CD4-positive, alpha-beta T cell (primary cell): ENCODE measurements at places on chromosomes 5 and 9. TPM values are rescaled to one million over a fixed set of nuclear protein-coding genes. Genes with fewer than 3 reads are reported as not detected.
A peak's percentile ranks its signal among the peaks of the same experiment; 100 is the strongest.

DNA sequence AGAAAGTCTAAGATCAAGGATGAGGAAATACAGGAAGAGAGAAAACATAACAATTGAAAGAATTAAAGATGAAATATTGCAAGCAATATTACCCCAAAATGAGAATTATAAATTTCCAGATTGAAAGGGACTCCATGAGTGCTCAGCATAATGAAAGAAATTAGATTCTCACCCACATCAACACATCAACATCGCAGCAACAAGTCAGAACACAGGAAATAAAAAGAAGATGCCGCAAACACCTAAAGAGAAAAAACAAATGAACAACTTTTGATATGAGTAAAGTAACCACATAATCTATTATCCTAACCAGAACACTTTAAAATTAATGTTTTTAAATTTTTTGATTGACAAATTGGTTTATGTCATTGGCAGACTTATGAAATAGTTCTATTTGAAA, 318.3 kb upstream of the PTGER4 start:
- no peak overlapping the region for H3K27ac ChIP-seq
- no peak overlapping the region for H3K4me3 ChIP-seq
- no peaks in the 10 kb centered on the region for H3K4me1 ChIP-seq

DNA sequence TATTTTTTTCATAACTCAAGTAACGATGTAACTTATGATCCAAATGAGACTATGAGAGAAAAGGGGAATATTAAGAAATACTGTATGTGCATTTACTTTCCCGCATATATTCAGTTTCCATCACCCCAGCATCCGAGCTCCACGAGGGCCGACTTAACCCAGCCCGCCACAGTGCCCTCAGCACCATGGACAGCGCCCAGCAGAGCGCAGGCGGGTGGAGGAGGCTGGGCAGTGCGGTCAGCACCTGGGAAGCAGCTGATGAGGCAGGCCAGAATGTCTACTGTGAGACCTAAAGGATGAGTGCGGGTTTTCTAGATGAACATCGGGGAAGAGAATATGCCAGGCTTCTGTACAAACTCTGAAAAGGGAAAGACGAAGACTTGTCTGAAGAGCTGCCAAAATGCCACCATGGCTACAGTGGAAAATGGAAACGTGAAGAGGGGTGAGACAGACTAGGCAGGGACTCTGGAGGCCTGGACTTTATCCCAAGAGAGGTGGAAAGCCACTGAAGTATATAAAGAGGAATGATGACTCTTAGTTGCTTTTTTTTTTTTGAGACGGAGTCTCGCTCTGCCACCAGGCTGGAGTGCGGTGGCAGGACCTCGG, 34.5 kb upstream of the MED27 start:
- H3K27me3 ChIP-seq, result peaks cover 13% of the 10 kb centered on the region
- DNase-seq, result peak; percentile 8
- no peaks in the 10 kb centered on the region for H3K4me1 ChIP-seq

- no peaks in the 10 kb centered on the region for H3K27me3 ChIP-seq
- no peak overlapping the region for H3K4me3 ChIP-seq
- H3K4me1 ChIP-seq, result no peaks in the 10 kb centered on the region
- H3K27ac ChIP-seq, result no peak overlapping the region
- no peak for DNase-seq
These were observed 41.5 kb upstream of the MAP1B start for GRCh38 chr5:72065751-72066255.

ACOT12 gene
- total RNA-seq, result 0.39 TPM

KCNV2 gene
- not detected for total RNA-seq

PCDHA13 gene
- not detected for total RNA-seq

DNA sequence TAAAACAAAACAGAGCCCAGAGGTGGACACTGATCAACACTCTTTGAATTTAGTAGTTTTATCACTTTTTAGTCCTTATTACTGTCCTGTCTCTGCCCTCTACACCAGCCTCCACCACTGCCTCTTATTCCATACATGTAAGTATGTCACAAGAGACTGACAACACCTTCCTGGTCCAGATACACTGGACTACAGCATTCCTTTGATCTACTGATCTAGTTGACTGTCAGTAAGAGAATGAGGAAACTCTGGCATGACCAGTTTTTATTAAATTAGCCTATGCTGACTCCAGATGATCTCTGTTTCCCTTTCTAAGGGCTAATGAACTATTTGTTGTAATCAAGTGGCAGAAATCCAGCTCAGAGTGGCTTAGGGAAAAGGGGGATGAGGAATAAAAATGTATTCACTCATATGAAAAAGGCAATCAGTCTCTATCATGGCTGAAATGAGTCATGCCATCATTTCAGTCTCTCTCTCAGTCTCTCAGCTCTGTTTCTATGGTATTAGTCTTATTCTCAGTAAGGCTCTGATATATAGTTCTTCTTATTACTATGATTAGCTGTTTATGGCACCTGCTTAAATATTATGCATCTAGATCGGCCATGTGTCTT, 5.5 kb downstream of the ARHGEF37 start:
- DNase-seq, result no peak
- no peak overlapping the region for H3K27ac ChIP-seq
- no peak overlapping the region for H3K4me3 ChIP-seq
- no peaks in the 10 kb centered on the region for H3K27me3 ChIP-seq
- no peaks in the 10 kb centered on the region for H3K36me3 ChIP-seq

RIC1 gene
- total RNA-seq, result 26.3 TPM

DNA sequence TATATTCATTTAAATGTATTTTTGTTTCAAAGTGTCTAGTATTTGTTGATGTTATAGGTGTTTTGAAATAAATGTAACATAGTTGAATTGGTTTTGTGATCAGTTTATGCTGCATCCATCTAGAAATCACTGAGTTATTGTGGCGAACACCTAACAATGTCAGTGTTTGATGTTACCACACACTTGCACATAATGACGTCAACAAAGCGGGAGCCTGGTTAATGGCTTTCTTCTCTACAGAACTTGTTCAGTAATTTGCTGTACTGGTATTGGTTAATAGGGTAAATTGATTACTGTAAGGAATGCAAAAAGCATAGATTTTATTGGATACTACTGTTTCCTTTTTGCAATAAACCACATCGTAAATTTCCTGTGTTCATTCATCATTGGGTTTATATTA, 133.0 kb downstream of the ATG10 start:
- no peaks in the 10 kb centered on the region for H3K4me1 ChIP-seq
- no peaks in the 10 kb centered on the region for H3K36me3 ChIP-seq
- H3K4me3 ChIP-seq, result no peak overlapping the region
- DNase-seq, result no peak
- H3K27me3 ChIP-seq, result no peaks in the 10 kb centered on the region
- no peak overlapping the region for H3K27ac ChIP-seq

DNA sequence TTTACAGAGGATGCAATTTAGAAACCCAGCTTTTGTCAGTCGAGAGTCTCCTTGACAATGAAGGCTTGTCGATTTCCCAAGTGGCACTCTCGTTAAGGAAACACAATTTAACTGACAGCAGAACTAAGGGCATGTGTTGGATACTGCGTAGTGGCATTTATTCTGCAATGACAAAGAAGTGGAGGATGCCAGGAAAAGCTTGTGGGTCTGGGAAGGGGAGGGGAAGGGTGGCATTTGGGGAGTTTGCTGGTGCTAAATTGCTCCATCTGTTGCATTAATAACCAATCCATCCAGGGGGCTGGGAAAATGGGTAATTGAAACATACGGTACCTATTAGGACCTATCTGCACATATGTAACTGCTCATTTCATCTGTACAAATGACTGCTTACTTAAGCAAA, 190.6 kb downstream of the NSG2 start:
- no peaks in the 10 kb centered on the region for H3K4me1 ChIP-seq
- H3K27ac ChIP-seq, result no peak overlapping the region
- no peak overlapping the region for H3K4me3 ChIP-seq
- no peak for DNase-seq

DNA sequence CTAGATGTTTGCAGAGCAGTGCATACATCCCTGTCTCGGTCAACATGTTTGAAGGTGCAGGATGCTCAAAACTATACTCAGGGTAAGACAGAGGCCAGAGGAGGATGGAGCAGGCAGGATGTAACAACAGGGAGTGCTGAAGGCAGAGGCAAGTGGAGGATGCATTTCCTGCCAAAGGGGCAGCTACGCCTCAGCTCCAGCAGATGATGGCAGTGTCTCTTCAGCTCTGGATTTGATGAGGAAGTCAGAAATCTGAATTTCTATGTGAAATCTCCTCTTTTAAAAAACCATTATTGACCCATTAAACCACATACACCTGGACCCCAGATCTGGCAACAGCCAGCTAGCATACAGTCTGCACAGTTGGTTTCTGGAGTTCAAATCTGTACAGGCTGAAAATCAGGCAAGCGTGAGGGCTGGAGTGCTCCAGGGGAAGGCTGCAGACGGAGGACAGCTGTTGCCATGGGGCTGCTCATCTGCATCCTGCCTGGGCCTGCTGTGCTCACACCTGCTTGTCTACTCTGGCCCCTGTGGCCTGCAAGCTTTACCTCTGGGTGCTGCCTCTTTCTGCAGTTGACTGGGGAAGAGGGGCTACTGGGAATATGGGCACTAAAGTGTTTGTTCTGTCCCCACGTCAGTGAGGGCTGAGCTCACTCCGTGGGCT, 152.9 kb upstream of the SLC28A3 start:
- no peak overlapping the region for H3K27ac ChIP-seq
- no peak overlapping the region for H3K4me3 ChIP-seq
- no peaks in the 10 kb centered on the region for H3K4me1 ChIP-seq
- no peak for DNase-seq
- H3K36me3 ChIP-seq, result no peaks in the 10 kb centered on the region

STC2 gene
- not detected for total RNA-seq

DNA sequence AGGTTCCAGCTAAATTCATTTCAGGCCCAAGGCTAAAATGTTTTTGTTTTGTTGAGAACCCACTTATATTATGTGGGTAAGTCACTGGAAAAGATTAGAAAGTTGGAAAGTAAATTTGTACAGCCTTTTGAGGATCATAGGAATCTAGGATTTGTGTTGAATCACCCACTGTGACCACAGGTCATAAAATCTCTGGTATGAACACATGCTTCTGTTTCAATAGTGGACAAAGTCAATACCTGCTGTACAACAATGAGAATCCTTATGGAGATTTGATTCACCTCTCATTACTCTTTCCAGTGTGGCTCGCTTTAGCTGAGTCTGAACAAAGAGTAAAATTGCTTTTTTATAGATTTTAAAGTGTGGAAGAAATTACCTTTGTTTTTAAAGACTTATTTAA, 369.5 kb downstream of the TMEM167A start:
- DNase-seq, result no peak
- no peaks in the 10 kb centered on the region for H3K36me3 ChIP-seq
- H3K4me3 ChIP-seq, result no peak overlapping the region
- H3K27me3 ChIP-seq, result no peaks in the 10 kb centered on the region
- no peak overlapping the region for H3K27ac ChIP-seq

TLX3 gene
- not detected for total RNA-seq

GRCh38 chr5:105475401-105475800, 1912.8 kb upstream of the NUDT12 start:
- H3K4me3 ChIP-seq, result no peak overlapping the region
- no peaks in the 10 kb centered on the region for H3K4me1 ChIP-seq
- no peaks in the 10 kb centered on the region for H3K36me3 ChIP-seq
- H3K27ac ChIP-seq, result no peak overlapping the region

DNA sequence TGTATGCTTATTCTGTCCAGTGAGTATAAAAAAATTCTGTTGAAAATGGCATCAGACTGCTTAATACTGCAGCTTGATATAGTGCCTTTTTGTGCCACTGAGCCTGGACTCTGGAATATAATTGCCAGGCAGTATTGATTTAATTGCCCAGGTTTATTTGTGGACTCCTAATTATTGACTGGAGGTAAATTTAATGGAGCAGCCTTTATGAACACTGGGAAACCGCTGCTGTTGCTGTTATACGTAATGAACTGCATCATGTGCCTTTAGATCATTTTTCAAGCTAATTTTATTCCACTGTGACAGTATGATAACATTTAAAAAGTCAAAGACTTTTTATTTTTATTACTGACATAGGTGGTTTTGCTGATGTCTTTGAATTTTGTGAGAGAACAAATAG, 90.2 kb upstream of the SH3GL2 start:
- no peak for DNase-seq
- H3K27ac ChIP-seq, result no peak overlapping the region
- no peaks in the 10 kb centered on the region for H3K4me1 ChIP-seq
- H3K4me3 ChIP-seq, result no peak overlapping the region

- H3K27me3 ChIP-seq, result no peaks in the 10 kb centered on the region
- DNase-seq, result no peak
- H3K36me3 ChIP-seq, result no peaks in the 10 kb centered on the region
- H3K27ac ChIP-seq, result no peak overlapping the region
These were observed 39.6 kb downstream of the WNK2 start for GRCh38 chr9:93223260-93224180.

MOB3B gene
- total RNA-seq, result 0.25 TPM

GRCh38 chr9:21357479-21358460, 7.1 kb upstream of the IFNA6 start:
- no peaks in the 10 kb centered on the region for H3K27me3 ChIP-seq
- no peak for DNase-seq
- peaks cover 9% of the 10 kb centered on the region for H3K4me1 ChIP-seq
- H3K4me3 ChIP-seq, result peak overlapping the region; percentile 26

HAVCR1 gene
- 1.5 TPM for total RNA-seq

DNA sequence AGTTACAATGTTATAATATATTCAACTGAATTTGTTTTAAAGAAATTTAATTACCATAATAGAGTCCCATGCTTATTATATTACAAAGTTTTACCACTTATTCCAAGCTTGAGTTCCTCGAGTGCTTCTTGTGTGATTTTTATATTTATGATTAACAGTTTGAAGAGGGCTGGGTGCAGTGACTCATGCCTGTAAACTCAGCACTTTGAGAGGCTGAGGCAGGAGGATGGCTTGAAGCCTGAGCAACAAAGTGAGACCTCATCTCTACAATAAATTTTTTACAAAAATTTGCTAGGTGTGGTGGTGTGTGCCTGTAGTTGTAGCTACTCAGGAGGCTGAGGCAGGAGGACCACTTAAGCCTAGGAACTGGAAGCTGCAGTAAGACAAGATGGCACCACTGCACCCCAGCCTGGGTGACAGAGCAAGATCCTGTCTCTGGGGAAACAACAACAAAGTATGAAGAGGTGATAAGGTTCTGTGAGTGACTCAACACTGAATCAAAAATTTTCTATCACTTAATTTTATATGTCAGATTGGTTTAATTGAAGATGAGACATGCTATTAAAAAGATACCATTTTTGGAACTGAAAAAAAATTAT, 9.2 kb downstream of the POC5 start:
- H3K27me3 ChIP-seq, result no peaks in the 10 kb centered on the region
- H3K27ac ChIP-seq, result no peak overlapping the region
- H3K36me3 ChIP-seq, result peaks cover 44% of the 10 kb centered on the region
- H3K4me3 ChIP-seq, result no peak overlapping the region

MEF2C gene
- 0.87 TPM for total RNA-seq
